ENCODE measurements at places on chromosomes 4 and X. TPM values are rescaled to one million over a fixed set of nuclear protein-coding genes. Genes with fewer than 3 reads are reported as not detected.

- no peak for DNase-seq
Measured at GRCh38 chr4:186623546-186623945, 68.2 kb upstream of the MTNR1A start.

GRCh38 chrX:51614353-51615012, 4.2 kb downstream of the CENPVL3 start:
- DNase-seq: no peak

DNA sequence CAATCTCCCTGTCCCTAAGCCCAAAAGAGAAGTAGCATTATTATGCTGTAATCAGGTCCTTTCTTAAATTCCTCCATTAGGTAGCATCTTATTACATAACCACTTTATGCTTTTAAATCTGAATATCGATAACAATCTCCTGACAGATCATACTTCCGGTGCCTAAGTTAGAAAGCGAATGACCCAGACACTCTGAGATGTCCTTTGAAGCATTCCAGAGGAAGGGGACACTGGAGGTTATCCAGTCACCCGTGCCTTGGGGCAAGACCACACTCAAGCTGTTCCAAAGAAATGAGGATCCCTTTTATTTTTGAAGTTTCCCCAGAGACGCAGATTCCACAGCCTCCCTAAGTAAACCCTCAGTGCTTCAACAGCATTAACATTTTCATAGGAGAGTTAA, 125.7 kb downstream of the PALLD start:
- no peak for DNase-seq

The FDCSP gene
- not detected for total RNA-seq

The RAB9A gene
- 1.5 TPM for total RNA-seq

Measured in ascending aorta (tissue), 2 donors.